ENCODE measurements at places on chromosomes 3 and 15.

- DNase-seq = no peak
Observed at GRCh38 chr3:172312001-172312400, 136.3 kb downstream of the GHSR start.

DNA sequence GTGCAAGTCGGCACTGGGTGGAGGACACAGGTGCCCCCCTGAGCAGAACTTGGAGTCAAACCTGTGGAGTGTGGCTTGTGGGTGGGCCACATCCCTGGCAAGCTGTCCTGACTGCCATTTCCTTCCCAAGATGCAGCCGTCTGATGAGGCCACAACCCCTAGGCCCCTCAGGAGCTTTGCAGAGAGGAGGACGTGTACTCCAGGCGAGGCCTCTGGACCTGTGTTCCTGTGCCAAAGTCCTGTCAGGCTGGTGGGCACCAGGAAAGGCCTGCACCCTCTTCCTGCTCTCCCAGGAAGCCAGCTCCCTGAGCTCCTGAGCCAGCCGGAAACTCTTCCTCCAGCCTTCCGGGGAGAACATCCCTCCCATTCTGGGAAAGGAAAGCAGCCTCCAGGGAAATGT is 48.5 kb downstream of the CMTM6 start:
- no peak for DNase-seq

DNA sequence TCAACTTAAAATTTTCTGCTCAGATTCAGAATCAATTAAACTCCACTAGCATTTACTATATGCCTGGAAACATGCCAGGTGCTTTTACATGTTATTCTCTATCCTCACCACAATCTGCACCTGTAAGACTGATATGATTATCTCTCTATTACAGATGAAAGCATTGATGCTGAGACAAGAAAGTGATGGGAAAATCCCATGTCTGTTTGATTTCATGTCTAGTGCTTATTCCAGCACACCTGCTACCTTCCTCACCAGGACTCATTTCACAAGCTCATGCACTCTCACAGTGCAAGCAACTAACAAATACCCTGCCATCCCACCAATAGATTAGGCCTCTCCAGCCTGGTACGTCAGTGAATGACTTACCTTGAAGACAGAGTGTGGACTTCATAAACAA is 25.0 kb upstream of the BCL6 start:
- no peak for DNase-seq

DNA sequence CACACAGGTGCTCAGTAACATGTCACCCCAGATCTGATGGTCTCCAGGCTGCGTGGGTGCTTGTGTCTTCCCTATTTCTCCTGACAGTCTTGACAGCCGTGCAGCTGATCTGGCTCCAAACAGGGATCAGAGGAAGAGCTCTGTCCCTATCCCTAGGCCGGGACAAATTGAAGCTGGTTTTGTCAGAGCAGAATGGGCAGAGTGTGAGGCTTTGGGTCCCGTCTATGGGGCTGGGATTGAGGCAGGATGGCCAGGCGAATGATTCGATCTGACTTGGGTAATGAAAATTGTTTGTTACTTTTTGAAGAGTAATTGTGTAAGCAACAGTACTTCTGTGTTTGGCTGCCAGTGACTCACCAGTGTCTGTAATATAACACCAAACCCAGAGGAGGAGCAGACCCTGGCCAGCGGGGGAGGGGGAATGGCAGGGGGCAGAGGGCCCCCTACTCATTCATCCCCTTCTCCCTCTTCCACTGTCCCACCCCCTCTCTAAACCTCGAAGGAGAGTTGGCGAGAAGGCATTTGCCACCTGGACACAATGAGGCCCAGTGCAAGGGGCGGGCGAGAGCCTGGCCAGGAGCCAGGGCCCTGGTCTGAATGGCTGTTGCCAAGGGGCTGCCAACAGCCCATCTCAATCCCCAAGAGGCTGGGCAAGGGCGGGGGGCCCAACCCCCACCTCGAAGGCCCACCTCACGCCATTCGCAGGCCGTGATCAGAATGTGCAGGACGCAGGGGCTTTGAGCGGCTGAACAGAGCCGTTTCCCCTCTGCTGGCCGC is 4.9 kb upstream of the MAGEF1 start:
- DNase-seq = peak; percentile 84

DNA sequence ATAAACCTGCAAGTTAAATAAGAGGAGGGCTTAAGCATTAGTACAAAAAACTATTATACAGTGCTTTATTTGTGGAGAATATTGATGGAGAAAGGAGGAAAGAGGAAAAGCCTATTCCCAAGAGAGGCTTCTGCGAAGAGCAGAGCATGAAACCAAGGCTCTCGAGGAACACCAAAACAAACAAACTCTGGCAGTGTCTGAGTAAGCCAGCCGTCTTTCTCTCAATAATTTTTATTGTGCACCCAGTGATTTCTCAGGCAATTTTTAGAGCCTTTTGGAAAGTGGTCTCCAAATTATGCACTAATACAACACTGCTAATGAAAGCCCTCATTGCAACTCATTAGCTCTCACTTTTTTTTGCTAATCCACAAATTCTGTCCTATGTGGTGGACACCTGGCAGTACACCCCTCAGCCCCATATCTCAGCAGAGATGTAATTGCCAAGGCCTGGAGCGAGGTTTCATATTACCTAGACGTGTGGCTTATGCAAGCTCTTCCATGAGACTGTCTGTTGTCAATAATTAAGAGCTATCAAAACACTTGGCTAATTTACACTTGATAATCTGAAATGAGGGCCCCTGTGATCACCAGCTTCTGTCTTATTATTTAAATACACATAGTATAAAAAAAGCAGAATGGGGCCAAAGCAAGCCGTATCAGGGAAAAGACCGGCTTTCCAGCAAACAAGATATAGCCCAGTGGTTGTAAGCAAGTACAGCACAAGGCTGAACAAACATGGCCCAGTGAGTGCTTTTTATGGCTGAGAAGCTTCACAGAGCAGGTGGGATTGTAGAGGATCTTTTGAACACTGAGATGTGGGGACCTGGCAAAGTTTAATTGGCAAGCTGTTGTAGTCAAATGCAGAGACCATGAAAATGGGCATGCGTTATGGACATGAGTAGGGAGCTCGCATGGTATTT is 216.9 kb downstream of the ROBO2 start:
- peak; percentile 98 for DNase-seq

DNA sequence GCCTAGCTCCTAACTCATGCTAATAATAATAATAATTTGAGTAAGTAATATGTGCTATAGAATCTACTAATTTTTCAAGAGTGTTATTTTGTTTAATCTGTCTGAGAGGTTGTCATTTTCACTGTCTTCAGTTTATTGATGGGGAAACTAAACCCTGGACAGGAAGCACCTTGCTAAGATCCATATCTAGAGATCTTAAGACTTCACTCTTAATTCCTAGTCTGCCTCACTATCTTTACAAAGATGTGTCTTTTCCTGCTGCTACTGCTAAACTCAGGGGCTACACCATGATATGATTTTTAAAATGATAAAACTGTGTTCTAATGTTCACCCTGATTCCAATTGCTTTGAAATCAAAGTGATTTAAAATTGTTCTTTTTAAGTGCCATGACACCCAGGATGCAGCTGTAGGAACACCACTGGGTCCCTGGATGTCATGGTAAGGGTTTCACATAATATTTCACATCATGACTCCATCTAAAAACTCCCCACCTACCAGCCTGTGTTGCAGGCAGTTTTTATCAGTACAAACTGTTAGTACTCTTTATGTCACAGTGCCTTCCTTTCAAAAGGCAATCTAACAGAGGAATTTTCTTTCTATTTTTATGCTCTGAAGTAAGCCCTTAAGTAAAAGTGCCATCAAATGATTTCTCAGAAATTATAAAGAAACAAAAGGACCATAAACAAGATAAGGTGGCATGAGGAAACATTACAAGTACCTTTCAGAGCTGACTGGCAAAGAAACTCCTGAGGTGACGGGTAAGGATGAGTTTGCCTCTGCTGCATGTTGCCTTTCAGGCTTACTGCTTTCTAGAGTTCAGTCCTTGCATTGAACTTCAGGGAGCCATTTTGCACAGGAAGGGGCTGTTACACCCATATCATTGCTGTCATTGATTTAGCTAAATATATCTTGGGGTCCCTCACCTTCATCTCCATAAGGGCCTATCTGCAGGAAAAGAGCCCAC is 160.1 kb upstream of the SATB1 start:
- no peak for DNase-seq

DNA sequence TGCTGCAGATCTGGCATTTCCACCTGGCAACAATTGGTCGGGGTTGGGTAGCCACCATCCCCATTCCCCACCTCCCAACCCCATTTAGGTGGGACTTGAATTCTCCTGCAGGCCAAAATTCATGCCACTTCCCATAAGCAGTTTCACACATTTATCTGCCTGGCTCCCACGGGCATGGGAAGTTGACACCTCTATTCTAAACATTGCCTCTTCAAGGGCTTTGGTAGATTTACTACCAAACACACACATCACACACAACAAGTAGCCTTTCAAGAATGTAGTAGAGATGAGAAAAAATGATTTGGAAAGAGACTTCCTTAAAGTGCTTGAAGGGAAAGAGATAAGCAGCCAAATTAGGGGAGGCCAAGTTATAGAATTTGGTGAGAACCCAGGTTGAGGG is 30.9 kb downstream of the ZBTB38 start:
- peak; percentile 60 for DNase-seq

DNA sequence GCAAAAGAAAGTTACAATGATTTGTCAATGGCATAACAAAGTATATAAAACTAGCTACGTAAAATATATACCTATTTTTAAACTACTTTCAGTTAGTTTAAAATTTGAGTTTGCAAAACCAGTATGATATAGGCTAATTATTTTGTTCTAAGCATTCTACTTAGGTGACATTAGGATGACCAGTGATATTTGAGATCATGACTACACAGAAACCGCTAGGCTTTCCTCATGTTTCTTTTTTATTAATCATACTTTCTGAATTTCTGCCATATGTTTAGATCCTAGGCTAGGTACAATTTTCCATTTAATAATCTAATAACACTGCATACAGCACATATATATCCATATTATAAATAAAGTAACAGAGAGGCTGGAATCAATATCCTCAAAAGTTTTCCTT is 52.4 kb upstream of the XRN1 start:
- no peak for DNase-seq

DNA sequence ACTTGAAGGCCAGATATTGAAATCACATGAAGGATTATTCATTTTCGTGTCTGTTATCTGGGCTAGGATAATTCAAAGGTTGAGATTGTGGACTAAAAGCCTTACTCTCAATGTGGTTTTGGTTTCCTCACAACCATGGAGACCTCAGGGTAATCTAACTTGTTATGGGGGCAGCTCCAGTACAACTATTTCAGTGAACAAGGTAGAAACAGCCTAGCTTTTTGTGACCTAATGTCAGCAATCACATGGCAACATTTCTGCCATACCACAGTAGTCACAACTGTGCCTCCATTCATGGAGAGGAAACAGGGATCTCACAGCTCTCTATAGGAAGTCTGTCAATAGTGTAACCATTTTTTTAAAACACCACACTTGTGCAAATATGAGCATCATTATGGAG is 62.4 kb upstream of the RARB start:
- DNase-seq = no peak

DNA sequence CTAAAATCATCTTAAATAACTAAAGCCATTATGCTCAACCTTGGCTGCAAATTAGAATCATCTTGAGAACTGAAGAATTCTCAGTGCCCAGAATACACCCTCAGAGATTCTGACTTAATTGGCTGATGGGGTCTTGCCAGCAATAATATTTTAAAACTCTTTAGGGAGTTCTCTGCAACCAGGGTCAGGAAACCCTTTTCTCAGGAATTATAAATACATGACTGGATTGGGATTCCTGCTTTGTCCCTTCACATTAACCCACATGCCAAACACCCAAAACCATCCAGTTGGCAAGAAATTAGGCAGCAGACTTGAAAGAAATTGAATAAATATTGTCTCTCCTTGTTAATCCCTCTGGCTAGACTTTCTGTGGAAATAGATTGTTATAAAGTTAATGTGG is 482.3 kb upstream of the NECTIN3 start:
- DNase-seq = no peak

- DNase-seq = no peak
Observed at GRCh38 chr3:46884929-46885328, 7.4 kb downstream of the PTH1R start.

DNA sequence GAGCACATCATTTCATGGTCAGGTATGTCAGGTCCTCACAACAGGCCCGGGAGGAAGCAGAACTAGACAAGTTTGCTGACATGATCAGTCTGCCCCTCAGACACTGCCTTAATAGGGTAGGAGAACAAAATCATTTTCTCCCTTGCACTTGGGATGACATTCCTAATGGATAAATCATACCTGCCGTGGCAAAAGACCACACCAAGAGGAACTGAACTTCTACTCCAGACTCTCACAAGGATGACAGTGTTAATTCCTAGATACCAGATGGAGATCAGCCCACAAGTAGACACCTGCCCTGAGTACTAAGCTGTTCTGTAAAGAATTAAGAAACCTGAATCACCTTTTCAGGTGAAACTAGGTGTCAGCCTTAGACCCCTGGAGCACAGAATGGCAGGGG is 19.5 kb downstream of the SIAH2 start:
- no peak for DNase-seq

DNA sequence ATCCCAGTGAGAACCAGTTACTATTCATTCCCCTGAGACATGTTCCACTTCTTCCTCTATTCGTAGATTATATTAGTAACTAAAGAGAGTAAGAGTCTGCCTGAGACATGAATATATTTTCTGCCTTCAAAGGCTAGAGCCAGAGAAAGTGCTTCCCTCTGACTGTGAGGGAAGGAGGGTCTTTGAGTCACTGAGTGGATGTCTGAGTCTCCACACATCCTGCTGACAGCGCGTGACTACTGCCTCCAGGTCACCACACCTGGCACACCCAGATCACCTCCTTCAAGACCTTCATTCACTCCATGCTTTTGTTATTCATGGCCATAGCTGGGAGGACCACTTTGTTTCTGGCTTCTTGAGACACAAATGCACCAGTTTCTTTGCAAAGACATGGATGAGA is 135.6 kb downstream of the SOX2 start:
- DNase-seq = no peak

GRCh38 chr3:53677413-53677812 is 168.8 kb downstream of the CHDH start:
- no peak for DNase-seq

- DNase-seq = no peak
Observed at GRCh38 chr3:118400086-118400485, 634.6 kb downstream of the IGSF11 start.

DNA sequence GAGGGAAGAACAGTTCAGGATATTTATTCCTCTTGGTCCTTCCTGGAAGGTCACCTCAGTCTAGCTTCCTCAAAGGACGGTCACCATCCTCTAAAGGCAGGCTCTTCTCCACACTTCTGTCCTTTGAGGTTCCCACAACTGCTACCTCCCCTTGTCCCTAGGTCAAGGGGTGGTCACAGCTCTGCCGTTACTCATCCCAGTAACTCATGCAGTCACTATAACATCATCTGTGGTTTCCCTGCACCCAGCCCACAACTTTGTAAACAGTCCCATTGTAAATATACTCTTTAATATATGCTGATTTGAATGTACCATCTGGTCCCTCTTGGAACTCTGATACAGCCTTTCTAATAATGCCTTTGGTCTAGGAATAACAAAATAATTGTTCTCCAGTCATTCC is 887.4 kb downstream of the FHIT start:
- no peak for DNase-seq

Measured in NCI-H1092 treated with DMSO at 0.1 percent for 48 hours (cell line).